ENCODE measurements at places on chromosomes 4 and X.
A peak's percentile ranks its signal among the peaks of the same experiment; 100 is the strongest.

- no peak for DNase-seq
Observed at GRCh38 chrX:117990438-117990837, 126.2 kb downstream of the KLHL13 start.

- DNase-seq, result no peak
Observed at GRCh38 chr4:181971973-181972372, 271.2 kb upstream of the TENM3 start.

DNA sequence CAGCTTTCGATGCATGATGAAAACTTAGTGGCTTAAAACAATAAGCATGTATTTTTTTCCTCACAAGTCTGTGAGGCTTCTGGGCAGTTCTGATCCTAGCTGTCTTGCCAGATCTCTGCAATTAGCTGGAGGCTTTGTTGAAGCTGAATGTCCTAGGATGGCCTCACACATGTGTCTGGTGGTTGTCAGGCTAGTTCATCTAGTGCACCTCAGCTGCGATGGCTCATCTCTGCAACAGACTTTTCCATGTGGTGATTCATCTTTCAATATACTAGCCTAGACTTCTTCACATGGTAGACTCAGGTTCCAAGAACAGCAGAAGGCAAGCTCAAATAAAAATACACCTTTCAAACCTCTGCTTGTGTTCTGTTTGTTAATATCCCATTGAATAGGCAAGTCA is 66.5 kb upstream of the IL1RAPL1 start:
- no peak for DNase-seq

GRCh38 chrX:150058728-150059127 is 120.4 kb upstream of the EOLA2 start:
- no peak for DNase-seq

GRCh38 chr4:188976644-188977115 is 837.4 kb downstream of the TRIML1 start:
- DNase-seq, result no peak

DNA sequence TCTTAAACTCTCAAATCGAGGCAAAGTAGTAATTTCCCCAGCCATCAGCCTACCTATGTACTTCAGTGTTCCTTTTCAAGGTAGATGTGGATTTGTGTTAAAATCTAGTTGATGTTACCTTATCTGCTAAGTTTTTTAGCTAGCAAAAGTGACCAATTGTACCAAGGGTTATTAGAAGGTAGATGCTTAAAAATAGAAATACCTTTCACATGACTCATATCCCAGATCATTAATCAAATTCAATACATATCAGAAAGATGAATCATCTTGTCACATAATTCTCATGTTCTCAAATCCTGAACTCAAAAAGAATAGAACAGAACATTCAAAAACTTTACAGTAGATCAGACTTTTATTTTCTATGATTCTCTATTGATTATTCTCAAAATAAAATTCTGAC is 3.5 kb downstream of the ENAM start:
- DNase-seq, result no peak

GRCh38 chr4:75048208-75048879 is 115.4 kb downstream of the PARM1 start:
- DNase-seq, result no peak

DNA sequence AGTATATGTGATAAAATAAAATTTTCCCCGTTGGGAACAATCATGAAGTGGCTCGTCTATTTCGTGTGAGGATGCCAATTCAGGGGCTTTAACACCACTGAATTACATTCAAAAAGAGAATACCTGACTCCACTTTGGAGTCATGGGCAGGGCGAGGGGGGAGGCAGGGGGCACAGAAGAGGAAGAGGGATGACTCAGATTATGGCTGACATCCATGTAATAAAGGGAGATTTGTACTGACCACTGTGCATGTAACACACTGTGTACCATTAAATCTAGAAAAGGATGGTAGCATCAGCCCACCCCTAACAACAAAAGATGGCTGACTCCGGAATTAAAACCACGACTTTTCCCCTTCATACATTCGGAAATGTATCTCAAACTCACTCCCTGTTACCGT is 1.3 kb downstream of the SLC9A7 start:
- DNase-seq, result peak; percentile 10

- peak; percentile 24 for DNase-seq
Observed at GRCh38 chr4:81919223-81919622, 447.5 kb upstream of the RASGEF1B start.

GRCh38 chr4:54719378-54719777 is 61.6 kb downstream of the KIT start:
- no peak for DNase-seq

Measured in GM12865 (cell line).